IgD-negative memory B cell (primary cell): ENCODE measurements at places on chromosomes 12 and 14. TPM values are rescaled to one million over a fixed set of nuclear protein-coding genes. Genes with fewer than 3 reads are reported as not detected.

KLHDC1 gene
- polyA plus RNA-seq: 2.6 TPM

OTX2 gene
- not detected for polyA plus RNA-seq

CLEC4D gene
- polyA plus RNA-seq: not detected

ALG10B gene
- polyA plus RNA-seq: 0.63 TPM

SLC15A4 gene
- polyA plus RNA-seq: 13.8 TPM

MLEC gene
- 64.3 TPM for polyA plus RNA-seq

COPZ1 gene
- 135 TPM for polyA plus RNA-seq

MFAP5 gene
- polyA plus RNA-seq: not detected

NTN4 gene
- not detected for polyA plus RNA-seq

KCNA5 gene
- not detected for polyA plus RNA-seq

TPH2 gene
- not detected for polyA plus RNA-seq

TNFAIP2 gene
- polyA plus RNA-seq: not detected

B4GALNT1 gene
- not detected for polyA plus RNA-seq

PSMC6 gene
- polyA plus RNA-seq: 56.2 TPM

GPR65 gene
- 12.1 TPM for polyA plus RNA-seq

PCNX1 gene
- 5.6 TPM for polyA plus RNA-seq

FAM181A gene
- polyA plus RNA-seq: not detected

FBRSL1 gene
- 6.8 TPM for polyA plus RNA-seq

DNAJC22 gene
- polyA plus RNA-seq: not detected

CLEC1B gene
- polyA plus RNA-seq: not detected

MYO1H gene
- polyA plus RNA-seq: not detected

CD4 gene
- polyA plus RNA-seq: 6.6 TPM

ANKRD52 gene
- 19.6 TPM for polyA plus RNA-seq

CINP gene
- 39.5 TPM for polyA plus RNA-seq

IL22 gene
- polyA plus RNA-seq: not detected

GCN1 gene
- 18.4 TPM for polyA plus RNA-seq

KRT6B gene
- polyA plus RNA-seq: not detected

PPP1R36 gene
- not detected for polyA plus RNA-seq

HCFC2 gene
- 7.4 TPM for polyA plus RNA-seq

KLRC1 gene
- 4.5 TPM for polyA plus RNA-seq

SOAT2 gene
- not detected for polyA plus RNA-seq

BBOF1 gene
- polyA plus RNA-seq: 2.2 TPM

TEX22 gene
- polyA plus RNA-seq: 1.0 TPM

BAZ2A gene
- 46.9 TPM for polyA plus RNA-seq

KCNJ8 gene
- polyA plus RNA-seq: not detected

METTL1 gene
- polyA plus RNA-seq: 15.9 TPM

DBX2 gene
- polyA plus RNA-seq: not detected

IFNG-AS1 gene
- polyA plus RNA-seq: 21.1 TPM

USP15 gene
- polyA plus RNA-seq: 70.6 TPM

GPRC5D gene
- polyA plus RNA-seq: 1.4 TPM

IRAK3 gene
- polyA plus RNA-seq: not detected

PGF gene
- not detected for polyA plus RNA-seq

KRT83 gene
- polyA plus RNA-seq: not detected

ADSS1 gene
- polyA plus RNA-seq: not detected

PPP1R1A gene
- polyA plus RNA-seq: not detected

TMEM179 gene
- not detected for polyA plus RNA-seq

KLRC4 gene
- not detected for polyA plus RNA-seq

SYNE3 gene
- 8.8 TPM for polyA plus RNA-seq

SLC10A1 gene
- not detected for polyA plus RNA-seq

TMEM132C gene
- not detected for polyA plus RNA-seq

RERG gene
- not detected for polyA plus RNA-seq

PRIM1 gene
- polyA plus RNA-seq: 38.0 TPM

INHBC gene
- polyA plus RNA-seq: not detected

SCNN1A gene
- polyA plus RNA-seq: not detected
